ENCODE measurements at places on chromosomes 1 and 21. TPM values are rescaled to one million over a fixed set of nuclear protein-coding genes. Genes with fewer than 3 reads are reported as not detected.

GRCh38 chr1:40057310-40058030 lies 16.9 kb downstream of the CAP1 start:
- no peak for DNase-seq

DNA sequence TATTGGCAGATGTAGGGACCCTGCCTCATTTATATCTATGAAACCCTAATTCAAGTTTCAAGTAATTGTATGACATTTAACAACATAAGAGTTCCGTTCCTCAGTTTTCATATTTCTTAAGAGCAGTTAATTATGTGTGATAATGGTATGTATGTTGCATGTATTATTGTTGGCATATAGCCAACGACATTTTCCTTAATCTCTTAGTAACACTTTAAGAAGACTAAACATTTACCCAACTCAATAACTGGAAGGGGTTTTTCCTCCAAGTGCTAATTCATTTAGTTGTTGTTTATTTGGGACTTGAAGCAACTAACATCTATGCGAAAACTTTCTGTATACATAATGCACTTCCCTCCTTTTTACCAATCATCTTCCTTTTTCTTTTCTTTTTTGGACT lies 1.5 kb upstream of the RALGPS2 start:
- DNase-seq: no peak

DNA sequence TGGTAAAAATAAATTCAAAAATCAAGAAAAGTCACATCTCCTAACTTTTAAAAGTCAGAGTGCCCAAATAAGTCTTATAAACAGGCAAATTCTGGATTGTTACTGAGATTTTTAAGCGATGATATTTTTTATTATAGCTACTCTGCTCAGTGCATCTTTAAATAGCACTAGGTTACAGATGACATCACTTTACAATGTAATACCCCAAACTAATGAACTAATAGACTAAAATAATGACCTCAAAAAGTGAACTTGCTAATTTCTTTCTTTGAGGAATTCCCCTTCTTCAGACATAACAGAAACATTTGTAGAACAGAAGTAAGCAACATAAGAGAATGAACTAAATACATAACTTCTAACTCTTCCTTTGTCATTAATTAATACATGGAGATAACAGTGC lies 33.0 kb upstream of the ACTA1 start:
- DNase-seq: no peak

DNA sequence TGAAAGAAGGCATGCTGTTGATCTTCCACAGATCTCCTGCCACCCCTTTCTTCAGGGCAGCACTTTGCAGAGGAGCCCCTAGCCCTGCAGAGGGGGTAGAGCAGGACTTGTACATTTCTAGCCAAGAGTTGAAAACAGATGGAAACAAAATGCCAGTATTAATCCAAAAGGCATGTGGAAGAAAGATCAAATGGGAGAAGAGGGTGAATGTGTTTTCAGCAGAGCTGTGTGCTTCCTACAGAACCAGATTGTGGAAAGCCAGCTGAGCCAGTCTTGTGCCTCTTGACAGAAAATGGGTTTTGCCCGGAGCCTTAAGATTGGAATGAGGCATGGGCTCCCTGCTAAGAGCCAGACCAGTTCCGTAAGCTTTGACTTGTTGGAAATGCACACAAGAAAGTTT lies 105.2 kb upstream of the TSPAN2 start:
- DNase-seq: no peak

GRCh38 chr1:151720554-151720953 lies 768 bp upstream of the RIIAD1 start:
- no peak for DNase-seq

- no peak for DNase-seq
Observed at GRCh38 chr1:116309090-116309870, 63.8 kb upstream of the ATP1A1 start.

The VAV3 gene
- 11.4 TPM for total RNA-seq

The CTSS gene
- total RNA-seq: 173 TPM

The TMEM63A gene
- 79.7 TPM for total RNA-seq

The NUF2 gene
- 0.29 TPM for total RNA-seq
